Central memory CD8-positive, alpha-beta T cell (primary cell): ENCODE measurements at places on chromosomes 11 and 22.
A peak's percentile ranks its signal among the peaks of the same experiment; 100 is the strongest.

- no peak for DNase-seq
These were observed 53.3 kb downstream of the CACNA1I start for GRCh38 chr22:39623603-39624500.

DNA sequence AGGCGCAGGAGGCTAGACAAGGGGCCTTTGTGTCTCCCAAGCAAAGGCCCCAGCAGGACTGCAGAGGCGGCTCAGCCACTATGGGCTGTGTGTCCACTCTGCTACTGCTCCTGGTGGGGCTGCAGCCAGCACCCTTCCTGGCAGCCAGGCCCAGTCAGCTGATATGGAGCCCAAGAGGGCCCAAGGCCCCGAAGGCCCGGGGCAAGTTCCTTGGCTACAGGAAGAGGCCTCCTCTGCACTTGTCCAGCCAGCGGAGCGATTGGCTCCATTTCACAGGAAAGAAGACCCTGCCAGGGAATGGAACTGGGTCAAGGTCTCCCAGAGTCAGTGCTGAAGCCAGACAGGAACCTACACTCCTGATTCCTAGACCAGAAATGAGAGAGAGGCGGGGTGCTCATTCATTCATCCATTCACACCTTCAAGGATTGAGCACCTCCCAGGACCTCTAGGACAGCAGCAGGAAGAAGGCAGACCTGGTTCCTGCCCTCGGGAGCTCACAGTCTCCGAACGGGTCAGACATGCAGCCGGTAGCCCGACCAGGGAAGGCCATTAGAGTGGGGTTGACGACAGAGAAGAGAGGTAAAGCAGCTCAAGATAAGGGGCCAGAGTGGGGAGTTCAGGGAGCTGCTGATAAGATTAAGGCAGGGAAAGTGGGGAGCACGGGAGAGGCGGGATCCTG is 811 bp upstream of the P2RY2 start:
- DNase-seq: no peak

DNA sequence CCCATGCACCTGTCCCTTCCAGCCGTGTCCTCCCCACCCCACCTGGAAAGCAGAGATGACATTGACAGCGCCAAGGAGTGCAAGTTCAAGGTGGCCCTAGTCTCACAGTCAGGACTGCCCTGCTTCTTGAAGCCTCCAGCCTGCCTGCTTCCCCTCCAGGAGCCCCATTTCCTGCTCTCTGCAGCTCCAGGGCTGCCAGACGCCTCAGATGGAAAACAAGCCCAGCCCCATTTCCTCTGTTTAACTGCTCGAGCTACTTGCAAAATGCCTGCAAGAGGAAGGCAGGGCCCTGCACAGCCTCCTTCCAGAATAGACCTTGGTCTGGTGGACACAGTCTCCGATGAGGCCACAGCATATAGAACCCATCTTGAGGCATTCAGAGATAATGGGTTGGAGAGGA is 5.0 kb upstream of the DGKZ start:
- DNase-seq: no peak

- no peak for DNase-seq
These were observed 438.9 kb downstream of the TBC1D22A start for GRCh38 chr22:47201186-47201995.

- no peak for DNase-seq
These were observed 423.7 kb upstream of the ANO5 start for GRCh38 chr11:21769188-21769587.

GRCh38 chr22:37316875-37317371 is 34.6 kb downstream of the CYTH4 start:
- peak; percentile 37 for DNase-seq

DNA sequence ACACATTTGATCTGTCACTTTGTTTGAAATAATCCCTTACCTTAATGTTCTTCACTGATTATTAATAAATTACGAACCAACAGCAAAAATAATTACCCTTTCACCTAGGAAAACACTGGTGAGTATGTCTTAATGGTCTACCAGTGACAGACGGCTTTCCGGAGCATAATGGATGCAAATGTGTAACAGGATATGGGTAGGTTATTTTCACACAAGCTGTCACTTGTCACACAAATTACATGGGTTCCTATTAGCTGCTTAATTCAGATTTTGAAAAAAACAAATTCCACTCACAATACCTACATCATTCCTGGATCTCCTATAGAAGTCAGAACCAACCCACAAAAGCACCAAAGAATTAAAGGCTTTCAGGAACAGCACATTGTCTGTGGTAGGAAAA is 127.9 kb downstream of the WT1 start:
- no peak for DNase-seq

DNA sequence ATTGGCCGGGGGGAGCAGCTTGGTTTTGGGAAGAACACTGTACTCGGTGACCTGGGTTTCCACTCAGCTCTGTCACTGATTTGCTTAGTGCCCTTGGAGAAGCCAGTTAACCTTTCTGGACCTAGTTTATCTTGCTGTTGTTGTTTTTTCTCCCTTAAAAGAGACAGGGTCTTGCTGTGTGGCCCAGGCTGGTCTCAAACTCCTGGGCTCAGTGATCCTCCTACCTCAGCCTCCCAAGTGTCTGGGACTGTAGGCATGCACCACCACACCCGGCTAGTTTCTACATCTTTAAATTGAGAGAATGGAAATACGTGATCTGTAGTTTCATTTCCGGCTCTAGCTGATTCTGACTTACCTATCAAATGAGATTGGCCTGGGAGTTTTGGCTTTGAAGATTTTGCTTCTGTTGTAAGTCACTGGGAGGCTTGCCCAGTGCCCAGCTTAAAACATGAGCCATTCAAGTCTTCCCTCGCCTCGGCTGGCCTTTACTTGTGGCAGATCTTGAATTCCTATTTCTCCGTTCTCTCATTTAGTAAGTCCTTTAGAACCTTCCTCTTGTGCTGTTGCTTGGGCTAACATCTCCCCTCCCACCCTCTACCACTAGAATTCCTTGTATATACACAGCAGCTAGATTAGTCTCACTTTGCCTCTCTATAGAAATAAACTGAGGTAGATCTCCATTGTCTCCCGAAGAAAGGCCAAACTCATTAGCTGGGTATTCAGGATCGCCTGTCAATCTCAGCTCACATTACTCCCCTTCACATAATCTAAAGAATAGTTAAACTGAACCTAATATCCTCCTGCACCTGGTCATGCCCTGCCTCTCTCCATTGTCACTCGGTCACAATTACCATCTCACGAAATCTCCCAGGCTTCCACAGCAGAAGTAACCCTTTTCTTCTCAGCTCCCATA is 87.7 kb upstream of the SLC25A18 start:
- DNase-seq: no peak

GRCh38 chr11:15757048-15757698 is 599.2 kb downstream of the SOX6 start:
- DNase-seq: no peak

- DNase-seq: no peak
These were observed 69.4 kb upstream of the HORMAD2 start for GRCh38 chr22:30010789-30011405.

DNA sequence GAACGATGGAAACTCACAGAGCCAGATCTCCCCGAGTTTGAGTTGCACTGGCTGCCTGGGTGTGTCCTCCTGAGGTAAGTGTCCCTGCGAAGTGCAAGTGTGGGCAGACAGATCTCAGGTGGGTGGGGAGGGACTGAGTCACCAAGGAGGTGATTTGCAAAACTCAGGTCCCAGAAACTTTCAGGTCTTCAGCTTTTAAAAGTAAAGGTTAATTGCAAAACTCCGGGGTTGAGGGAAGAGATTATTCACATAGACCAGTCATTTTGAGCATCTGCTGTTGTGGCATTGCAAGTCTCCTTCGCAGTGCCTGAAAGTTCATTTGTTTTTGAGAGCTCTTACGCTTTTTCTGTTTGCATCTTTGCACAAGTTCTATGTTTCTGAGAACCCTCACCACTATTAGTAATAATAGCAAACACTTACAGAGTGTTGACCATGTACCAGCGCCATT is 7.1 kb downstream of the CD44 start:
- DNase-seq: no peak

- DNase-seq: no peak
These were observed 14.3 kb upstream of the EED start for GRCh38 chr11:86230179-86230804.

DNA sequence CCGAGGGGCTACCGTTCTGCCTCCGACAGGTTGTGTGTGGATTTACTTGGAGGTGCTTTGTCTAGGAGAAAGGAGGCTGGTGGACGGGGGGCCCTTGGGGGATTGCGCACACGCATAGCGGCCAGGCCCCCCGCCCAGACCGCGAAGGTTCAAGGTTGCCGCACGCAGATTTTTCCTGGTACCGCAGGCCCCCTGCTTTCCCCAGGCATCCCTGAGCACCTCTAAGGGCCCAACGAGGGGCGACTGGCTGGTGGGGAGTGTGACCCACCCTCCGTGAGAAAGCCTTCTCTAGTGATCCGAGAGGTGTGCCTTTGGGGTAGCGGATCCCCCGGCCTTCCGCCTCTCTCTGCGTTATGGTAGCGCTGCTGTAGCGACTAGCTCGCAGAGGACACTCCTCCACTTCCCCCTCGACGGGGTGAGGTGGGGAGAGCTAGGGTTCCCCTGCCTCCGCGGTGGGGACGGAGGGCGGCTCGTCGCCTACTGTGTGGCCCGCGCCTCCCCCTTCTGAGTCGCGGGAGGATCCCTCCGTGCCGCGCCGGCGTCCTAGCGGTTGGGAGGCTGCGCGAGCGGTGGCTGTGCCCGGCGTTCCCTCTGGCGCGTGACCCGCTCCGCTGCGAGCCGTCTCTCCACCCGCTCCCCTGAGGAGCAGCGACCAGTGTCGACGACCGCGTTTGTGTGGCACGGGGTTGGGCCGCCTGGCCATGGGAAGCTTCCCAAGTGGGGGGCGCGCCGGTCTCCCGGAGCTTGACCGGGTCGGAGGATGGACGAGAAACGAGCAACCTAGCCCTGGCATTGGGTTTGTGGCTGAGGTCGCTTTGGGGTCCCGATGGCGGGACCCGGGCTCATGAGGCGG is 3900.0 kb upstream of the OR11H1 start:
- no peak for DNase-seq

- no peak for DNase-seq
These were observed 29.3 kb upstream of the TCF20 start for GRCh38 chr22:42299586-42300258.

GRCh38 chr11:34185926-34186841 is 80.8 kb downstream of the NAT10 start:
- DNase-seq: no peak

- no peak for DNase-seq
These were observed 55.9 kb downstream of the RTN4R start for GRCh38 chr22:20211997-20212753.

DNA sequence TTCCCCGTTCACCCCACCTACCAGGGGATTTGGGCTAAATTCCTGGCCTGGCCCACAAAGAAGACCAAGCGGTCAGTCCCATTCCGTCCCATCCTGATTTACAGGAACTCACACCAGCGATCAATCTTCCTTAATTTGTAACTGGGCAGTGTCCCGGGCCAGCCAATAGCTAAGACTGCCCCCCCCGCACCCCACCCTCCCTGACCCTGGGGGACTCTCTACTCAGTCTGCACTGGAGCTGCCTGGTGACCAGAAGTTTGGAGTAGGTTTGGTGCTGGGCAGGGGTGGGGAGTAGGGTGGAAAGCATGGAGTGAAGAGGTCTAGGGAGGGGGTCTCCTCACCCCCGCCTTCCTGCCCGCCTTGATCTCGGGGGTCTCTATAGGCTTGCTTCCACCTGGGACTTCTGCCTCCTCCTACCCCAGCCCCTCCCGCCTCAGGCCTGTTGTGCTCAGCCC is at the start of gene SERPING1:
Gene SERPING1 (plus strand): TSS at position 225 of the 455 bp plus-strand sequence. CDS start 586 bp downstream, outside the sequence.
- no peak for DNase-seq

GRCh38 chr22:23114721-23115020 is 27.1 kb downstream of the RSPH14 start:
- DNase-seq: no peak

DNA sequence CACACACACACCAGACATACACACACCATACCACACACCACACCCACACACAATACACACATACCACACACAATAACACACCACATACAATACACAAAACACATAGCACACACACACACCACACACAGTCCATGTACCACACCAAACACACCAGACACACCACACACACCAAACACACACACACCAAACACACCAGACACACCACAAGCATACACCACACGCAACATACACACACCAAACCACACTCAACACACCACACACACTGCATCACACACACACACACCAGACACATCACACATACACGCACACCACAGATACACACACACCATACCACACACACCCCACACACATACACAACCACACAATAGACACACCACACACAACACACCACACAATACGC is 54.8 kb downstream of the IGSF9B start:
- DNase-seq: no peak

- no peak for DNase-seq
These were observed 42.1 kb upstream of the GNB1L start for GRCh38 chr22:19896665-19897355.

DNA sequence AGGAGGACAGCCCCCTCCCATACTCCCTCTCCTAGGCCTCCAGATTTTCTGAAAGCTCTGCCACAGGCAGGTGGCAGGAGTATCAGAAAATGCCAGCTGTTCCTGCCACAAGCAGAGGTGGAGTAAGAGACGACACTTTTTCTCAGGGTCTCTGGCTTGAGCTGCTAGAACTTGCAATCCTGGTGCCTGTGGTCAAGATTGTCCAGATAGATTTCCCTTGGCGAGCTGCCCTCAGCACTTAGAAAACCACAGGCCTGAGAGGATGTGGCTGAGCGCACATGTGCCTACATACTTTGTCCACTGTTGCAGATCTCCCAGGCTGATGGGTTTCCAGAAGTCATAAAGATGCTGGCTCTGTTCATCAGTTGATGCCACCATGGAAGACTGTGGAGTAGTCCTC is 65.7 kb upstream of the NAV2 start:
- no peak for DNase-seq

- DNase-seq: no peak
These were observed 3.7 kb downstream of the KRTAP5-4 start for GRCh38 chr11:1618231-1618630.

- DNase-seq: no peak
These were observed 92.3 kb downstream of the MORC2 start for GRCh38 chr22:30876221-30876751.

GRCh38 chr11:18071098-18071705 is 25.1 kb upstream of the TPH1 start:
- DNase-seq: no peak

- DNase-seq: no peak
These were observed 545.9 kb downstream of the MIAT start for GRCh38 chr22:27203276-27203660.

GRCh38 chr22:30235687-30236170 is 10.8 kb downstream of the LIF start:
- DNase-seq: no peak

DNA sequence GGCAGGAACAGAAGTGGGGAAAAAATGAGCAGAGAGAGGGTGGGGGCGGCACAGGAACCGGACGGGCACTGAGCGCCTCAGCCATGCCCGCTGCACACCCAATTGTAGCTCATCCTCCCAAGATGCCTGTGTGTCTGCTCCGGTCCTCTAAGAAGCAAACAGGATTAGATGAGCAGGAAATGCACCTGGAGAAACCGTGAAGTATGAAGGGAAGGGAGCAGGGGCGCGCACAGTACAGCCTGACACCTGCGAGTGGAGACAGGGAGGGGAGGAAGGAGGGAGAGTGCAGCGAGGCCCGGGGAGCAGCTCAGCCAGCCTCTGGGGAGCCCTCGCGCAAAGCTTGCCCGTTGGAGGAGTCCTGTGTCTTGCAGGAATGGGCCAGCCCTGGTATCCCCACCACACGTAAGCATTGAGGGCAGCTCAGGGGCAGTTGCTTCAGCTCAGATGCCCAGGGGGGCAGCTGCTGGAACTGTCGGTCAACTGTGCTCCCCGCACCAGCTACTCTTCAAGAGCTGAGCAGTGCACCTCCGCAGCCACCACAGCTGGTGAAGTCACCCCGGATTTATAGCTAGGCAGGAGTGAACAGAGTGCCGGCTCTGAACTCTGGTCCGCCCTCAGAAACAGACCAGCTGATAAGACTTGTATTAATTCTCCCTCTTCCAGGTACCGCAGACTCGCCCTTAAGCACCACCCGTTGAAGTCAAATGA is 7.0 kb downstream of the DNAJB13 start:
- no peak for DNase-seq
